Thoracic aorta (tissue), 2 donors: ENCODE measurements at places on chromosomes 16 and 17.

GRCh38 chr16:25544294-25544693, 147.5 kb upstream of the HS3ST4 start:
- DNase-seq, result no peak

GRCh38 chr17:45246861-45247428, 14.9 kb downstream of the SPATA32 start:
- no peak for DNase-seq

GRCh38 chr17:61511480-61512182, 59.4 kb downstream of the TBX4 start:
- no peak for DNase-seq

- DNase-seq, result no peak
These were observed 174.8 kb downstream of the XYLT1 start for GRCh38 chr16:17295948-17296347.
